ENCODE measurements at places on chromosomes 11 and 22.

GRCh38 chr11:72528121-72528520 lies 93.8 kb upstream of the CLPB start:
- no peak for DNase-seq

- no peak for DNase-seq
Observed at GRCh38 chr22:45935573-45935972, 41.4 kb downstream of the WNT7B start.

DNA sequence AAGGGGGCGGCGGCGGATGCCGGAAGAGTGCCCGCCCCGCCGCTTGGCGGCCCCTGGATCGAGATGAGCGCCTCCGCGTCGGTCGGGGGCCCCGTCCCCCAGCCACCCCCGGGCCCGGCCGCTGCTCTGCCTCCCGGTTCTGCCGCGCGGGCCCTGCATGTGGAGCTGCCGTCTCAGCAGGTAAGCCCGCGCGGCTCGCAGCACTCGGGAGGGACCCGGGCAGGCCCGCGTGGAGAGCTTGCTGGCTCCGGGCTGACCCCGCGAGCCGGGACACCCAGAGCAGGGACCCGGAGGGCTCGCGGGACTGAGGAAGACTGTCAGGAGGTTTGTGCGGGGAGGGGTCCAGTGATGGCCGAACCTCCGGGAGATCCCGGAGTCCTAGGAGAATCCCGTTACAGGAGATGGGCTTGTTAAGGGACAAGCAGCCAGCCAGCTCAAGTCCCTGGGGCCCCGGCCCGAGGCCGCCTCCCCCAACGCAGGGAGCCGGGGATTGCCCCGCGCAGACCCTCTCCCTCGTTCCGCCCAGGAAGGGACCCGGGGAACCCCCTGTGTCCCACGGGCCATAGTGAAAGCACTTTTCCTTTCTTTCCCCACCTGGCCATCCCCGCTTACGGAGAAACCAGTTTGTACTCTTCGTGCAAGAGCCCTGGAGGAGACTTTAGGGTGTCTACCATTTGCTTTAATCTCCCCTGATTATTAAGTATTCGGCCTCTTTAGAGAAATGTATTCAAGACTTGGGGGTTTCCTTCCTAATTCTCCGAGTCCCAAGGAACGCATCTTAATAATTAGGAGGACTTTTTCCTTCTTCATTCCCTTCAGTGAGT lies 547 bp downstream of the UVRAG start:
- no peak for DNase-seq

GRCh38 chr11:75233754-75234172 lies 6.8 kb upstream of the TPBGL start:
- DNase-seq: peak; percentile 37

GRCh38 chr22:42910221-42910942 lies 53.3 kb upstream of the ARFGAP3 start:
- no peak for DNase-seq

- DNase-seq: no peak
Observed at GRCh38 chr11:129636926-129637325, 178.7 kb upstream of the TMEM45B start.

DNA sequence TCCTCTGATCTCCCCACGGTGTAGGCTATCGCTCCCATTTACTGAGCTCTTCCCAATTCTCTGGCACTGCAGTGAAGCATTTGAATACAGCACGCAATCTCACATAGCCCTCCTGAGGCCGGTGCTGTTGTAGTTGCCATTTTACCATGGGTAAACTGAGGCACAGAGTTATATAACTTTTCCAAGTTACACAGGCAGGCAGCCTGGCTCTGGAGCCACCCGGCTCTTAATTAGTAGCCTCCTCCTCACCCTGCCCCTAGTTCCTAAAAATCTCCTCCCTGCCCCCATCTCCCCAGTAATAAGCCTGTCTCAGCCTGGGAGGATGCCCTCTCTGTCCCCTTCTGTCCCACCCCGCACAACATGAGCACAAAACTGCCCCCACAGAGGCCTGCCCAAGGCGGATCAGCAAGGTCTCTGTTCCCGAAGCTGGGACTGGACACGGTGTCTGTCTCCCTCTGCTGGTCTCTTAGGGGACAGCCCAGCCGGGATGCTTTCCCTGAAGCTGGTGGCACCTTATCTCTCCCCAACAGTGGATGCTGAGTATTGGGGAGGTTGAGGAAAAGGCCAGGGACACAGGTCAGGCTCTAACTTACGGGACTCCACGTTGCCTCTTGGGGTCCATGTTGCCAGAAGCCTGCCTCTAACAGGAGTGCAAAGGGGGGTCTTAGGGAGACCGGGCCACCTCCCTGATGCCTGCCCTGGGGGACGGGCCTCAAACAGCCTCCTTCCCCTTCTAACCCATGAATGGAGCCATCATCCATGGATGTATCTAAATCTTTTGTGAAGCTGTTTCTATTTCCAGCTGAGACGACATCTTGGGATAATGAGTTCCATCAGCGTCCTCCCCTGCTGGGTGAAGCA lies 9.1 kb upstream of the CLCF1 start:
- DNase-seq: peak; percentile 70

- DNase-seq: no peak
Observed at GRCh38 chr22:17157714-17158113, 1.4 kb downstream of the HDHD5 start.

DNA sequence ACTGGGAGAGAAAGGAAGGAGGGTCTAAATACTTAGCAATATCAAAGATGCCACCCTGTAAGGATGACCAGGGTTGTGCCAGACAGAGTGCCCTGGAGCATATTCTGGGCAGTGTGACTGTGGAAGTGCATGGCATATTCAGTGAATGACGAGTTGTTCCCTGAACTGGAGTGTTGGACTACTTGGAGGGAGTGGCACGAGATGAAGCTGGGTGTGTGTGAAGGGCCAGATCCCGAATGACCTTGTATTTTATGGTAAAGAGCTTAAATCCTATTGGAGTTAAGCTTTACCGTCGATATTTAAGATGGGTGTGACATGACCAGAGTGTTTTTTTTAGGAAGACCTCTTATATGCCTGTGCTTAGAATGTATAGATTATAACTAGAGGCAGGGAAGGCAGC lies 48.8 kb downstream of the STIM1 start:
- DNase-seq: no peak

GRCh38 chr11:103596315-103596714 lies 440.1 kb upstream of the DDI1 start:
- no peak for DNase-seq

All from right lung (tissue), 10 donors.